Cardiac fibroblast (primary cell): ENCODE measurements at places on chromosomes 12 and 14.
A peak's percentile ranks its signal among the peaks of the same experiment; 100 is the strongest.

DNA sequence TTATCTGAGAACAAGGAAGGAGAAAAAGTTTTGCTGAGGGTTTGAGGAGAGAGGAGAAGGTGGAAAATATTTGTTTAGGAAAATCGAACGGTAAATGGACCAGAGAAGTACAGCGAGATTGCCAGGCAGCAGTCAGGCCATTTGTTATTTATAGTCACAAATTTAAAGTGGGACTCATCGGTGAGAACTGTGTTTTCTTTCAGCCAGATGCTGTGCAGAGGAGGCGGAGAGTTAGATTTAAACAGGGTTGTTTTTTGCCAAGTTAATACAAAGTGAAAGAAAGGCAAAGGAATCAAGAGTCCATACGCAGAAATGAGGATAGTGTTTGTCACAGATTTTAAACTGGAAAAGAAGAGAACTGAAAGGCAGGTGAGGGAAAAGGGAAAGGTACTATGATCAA, 200.6 kb upstream of the CNOT2 start:
- no peak for DNase-seq

DNA sequence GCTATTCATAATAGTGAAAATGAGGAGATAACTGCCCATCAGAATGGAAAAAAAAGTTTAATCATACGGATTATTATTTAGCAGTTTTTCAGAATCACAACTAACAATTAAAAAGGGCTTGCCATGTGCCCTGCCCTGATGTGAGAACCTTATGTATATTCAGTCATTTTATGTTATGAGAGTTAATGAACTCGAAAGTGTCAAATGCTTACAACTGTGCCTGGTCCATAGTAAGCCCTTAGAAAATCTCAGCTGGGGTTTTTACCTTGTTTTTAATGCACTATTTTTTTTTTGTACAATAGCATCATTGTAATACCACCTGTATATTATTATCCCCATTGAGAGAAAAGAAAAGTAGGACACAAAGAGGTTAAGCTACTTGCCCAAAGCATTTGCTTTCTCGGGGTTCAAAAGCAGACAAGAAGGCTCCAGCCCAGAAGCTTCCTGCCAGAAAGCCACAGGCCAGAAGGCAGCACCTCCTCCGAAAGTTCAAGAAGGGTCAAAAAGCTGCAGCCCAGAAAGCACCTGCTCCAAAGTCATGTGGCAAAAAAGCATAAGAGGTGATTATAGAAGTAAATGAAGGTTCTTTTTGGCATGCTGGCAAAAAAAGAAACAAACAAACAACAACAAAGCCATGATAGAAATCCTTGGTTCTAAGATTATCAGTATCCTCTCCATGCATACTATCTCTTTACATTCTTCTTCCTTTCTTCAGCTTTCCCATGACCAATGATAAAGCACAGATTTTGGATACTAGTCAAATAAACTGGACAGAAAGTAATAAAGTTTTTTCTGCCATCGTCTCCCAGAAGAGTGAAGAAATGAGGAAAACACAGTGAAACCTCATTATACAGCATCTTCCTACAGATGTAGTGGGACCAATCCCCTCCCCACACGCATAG, 59.1 kb upstream of the NAP1L1 start:
- DNase-seq, result no peak

GRCh38 chr12:69484428-69484827, 14.2 kb downstream of the FRS2 start:
- DNase-seq, result no peak

- no peak for DNase-seq
Measured at GRCh38 chr14:101469382-101470247, 91.7 kb upstream of the DIO3 start.

GRCh38 chr12:103333676-103334075, 162.1 kb downstream of the C12orf42 start:
- DNase-seq, result no peak

- DNase-seq, result peak; percentile 54
Measured at GRCh38 chr12:109873653-109874052, 6.7 kb downstream of the GLTP start.

DNA sequence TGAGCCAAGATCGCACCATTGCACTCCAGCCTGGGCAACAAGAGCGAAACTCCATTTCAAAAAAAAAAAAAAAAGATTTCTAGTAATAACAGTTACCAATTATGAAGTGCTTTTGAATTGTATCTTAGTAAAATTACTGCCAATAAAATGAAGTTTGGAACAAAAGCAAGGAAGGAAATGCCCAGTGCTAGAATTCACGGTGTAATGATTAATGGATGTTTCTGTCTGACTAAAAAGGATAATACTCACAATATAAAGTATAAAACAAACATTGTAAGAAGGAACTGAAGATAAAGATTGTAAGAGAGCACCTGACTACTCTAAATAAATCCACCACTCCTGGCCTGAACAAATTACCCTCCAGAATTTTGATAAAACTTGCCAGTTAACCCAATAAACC, 4.0 kb downstream of the TMEM116 start:
- DNase-seq, result no peak

DNA sequence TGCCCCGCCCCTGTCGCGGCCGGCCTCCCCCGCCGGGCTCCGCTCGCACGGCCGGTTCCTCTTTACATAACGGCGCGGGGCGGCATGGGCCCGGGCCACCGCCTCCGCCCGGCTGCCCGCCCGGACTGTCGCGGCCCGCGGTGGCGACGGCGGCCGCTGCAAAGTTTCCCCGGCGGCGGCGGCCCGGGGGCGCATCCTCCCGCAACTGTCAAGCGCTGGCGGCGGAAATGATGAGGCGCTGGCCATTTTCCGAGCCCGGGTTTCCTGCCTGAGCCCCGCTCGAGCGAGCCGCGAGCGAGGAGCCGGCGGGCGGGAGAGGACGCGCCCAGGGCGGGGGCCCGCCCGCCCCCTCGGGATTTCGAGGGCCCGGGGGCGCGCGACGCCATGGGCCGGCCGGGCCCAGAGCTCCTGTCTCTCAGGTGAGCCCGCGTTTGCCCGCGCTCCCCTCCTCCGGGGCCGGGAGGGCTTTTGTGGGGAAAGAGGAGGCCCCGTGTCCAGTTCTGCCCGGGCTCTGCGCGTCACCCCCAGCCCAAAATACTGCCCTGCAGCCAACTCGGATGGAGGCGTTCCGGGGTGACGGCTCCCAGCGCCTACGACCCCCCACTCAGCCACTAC, at the start of gene SH2B3:
TSS of gene SH2B3 (plus strand) at position 65 of the 615 bp plus-strand sequence. CDS start 12,223 bp downstream, outside the sequence.
- DNase-seq, result peak; percentile 61

GRCh38 chr12:53603804-53604203, 22.4 kb downstream of the ATF7 start:
- DNase-seq, result no peak

GRCh38 chr12:95788637-95789036, 1.9 kb downstream of the NTN4 start:
- peak; percentile 75 for DNase-seq

GRCh38 chr12:71157601-71158233, at the start of gene TSPAN8:
Gene TSPAN8 (minus strand): TSS chr12:71157999. CDS start chr12:71157678, 321 bp downstream.
- DNase-seq, result no peak

GRCh38 chr12:1339618-1340319, 254.6 kb downstream of the FBXL14 start:
- no peak for DNase-seq

GRCh38 chr14:81172881-81173280, 47.9 kb downstream of the GTF2A1 start:
- no peak for DNase-seq

GRCh38 chr14:50839691-50840090, 8.7 kb upstream of the NIN start:
- no peak for DNase-seq

- DNase-seq, result no peak
Measured at GRCh38 chr14:90303473-90303872, 28.3 kb downstream of the NRDE2 start.

DNA sequence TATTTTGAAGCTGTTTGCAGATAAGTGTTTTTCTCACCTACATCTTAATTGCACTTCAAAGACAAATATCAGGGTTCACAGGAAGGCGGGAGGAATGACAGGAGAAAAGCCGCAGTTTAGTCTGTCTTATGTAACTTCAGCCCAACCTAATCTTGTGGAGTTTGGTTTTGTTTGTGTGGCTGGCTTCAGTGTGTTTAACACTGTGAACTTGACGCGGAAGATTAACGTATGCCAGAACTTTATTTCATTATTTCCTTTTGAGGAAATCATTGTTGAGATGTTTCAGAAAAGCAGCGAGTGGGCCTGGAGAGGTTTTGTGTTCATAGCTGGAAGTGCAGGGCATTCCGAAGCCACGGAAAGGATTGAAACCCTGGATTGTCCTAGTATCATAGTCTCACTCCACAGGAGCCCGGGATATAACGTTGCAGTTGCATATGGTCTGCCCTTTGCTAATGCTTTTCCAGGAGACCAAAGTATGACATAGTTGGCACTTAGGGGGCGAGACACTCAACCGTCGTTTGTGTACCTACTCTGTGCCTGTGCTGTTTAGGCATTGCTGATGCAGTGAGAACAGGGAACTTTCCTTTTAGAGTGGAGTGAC, 2.0 kb downstream of the PELI2 start:
- DNase-seq, result peak; percentile 81

DNA sequence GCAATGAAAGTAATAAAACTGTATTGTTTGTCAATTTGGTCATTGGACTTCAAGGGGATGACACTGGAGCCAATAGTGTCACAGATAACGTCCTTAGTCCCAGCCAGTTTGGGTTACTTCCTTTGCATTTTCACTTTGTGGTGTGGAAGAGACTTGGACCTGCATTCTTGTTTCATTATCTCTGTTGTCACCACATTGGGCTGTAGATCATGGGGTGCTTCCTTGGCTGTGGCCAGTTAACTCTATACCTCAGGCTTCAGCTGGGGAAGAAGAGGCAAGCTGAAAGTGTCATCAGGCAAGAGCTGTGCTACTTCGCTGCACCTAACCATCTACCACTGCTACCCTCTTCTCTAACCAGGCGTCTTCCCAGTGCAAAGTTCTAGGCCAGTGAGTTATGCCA, 15.1 kb upstream of the CISTR start:
- DNase-seq, result no peak

DNA sequence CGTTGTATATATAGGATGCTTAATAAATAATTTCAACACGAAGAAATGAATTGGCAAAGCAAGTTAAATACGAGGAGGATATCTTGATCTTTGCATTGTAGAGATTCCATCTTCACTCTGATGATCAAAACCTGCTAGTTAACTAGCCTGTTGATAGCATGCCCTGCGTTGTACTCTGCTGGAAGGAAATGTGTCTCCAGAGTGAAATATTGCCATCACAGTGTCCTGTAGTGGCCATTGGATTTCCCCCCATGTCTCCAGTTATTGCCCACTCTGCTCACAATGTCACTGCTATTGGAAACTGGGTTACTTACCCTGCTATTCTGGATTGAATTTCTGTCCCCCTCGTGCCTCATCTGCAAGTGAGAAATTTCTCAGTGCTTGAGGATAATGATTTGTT, 109.6 kb downstream of the PLEKHA5 start:
- no peak for DNase-seq

GRCh38 chr14:78921856-78922255, 751.7 kb downstream of the NRXN3 start:
- DNase-seq, result peak; percentile 72
